ENCODE measurements at places on chromosomes 5 and 9.

DNA sequence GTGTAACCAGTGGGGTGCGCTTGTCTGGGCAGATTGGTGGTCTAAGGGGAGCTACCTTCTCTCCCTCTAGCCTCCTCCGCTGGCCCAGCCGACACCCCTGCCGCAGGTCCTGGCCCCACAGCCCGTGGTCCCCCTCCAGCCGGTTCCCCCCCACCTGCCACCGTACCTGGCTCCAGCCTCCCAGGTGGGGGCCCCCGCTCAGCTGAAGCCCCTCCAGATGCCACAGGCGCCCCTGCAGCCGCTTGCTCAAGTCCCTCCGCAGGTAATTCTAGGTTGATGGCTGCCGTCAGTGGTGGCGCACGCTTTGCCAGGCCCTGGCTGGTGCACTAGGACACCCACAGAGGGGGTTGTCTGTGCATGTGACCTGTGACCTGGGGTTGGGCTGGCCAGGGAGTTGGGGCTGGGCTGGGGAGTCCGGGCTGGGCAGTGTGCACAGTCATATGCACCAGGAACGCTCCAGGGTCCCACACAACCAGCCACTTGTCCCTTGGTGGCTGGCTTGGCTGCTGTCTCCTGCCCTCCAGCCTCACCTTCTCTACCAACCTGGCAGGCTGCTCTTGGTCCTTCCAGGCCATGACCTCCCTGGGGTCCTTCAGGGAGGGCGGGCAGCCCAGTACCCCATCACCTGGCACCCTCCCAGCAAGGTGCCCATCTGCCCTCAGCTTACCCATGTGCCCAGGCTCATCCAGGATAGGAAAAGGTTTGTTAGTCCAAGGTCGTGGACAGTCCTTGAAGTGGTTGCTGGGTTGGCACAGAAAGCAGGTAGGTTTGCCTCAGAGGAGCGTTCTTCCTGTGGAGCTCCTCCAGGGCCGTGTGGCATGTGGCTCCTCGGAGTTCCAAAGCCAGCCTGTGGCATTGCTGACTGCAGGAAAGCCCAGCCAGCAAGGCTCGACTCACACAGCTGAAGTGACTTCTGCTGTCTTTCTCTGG, 73.2 kb downstream of the WNK2 start:
- no peak for DNase-seq

GRCh38 chr5:110104060-110104725, 414.5 kb downstream of the MAN2A1 start:
- no peak for DNase-seq

DNA sequence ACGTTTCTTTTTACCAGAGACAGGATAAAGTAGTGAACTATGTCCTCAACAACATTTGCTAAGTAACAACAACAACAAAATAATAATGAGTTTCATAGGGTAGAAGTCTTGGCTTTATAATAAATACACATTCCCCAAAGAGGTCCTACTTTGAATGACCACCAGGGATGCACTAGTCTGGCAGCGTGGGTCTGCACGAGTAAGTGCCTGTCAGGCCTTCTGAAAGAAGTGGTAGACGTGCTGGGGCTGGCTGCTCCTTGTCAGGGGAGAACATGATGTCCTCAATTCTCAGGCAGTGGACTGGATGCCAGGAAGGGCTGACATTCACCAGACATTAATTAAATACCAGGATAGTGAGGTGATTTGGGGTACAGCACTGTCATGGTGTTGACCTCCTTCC, 331.1 kb downstream of the TMEM38B start:
- DNase-seq: no peak

DNA sequence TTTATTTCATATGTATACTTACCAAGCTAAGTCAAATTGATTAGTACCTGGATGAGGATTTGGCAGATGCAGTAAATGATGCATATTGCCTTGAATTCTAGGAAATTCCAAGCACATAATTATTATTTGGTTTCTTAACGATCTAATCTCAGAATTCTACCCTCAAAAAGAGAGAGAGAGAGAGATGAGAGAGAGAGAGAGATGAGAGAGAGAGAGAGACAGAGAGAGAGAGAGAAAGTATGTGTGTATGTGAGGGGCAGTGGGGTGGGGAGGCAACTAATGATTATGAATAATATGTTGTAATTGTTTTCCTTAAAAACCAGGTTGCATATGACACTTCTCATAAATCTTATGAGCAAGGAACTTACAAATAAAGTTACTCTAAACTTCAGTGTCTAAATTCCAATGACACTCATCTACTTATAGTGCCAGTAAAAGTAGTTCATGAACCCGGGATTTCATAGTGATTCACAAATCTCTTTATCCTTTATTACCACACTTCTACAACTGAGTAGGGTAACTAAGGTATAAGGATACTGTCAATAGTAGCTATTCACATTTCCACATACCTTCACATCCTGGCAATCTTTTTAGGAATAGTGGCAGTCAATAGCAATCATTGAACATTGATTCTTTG, 60.5 kb upstream of the EDIL3 start:
- DNase-seq: no peak

GRCh38 chr9:18666348-18666747, 192.4 kb downstream of the ADAMTSL1 start:
- DNase-seq: no peak

- DNase-seq: no peak
Measured at GRCh38 chr9:35254237-35254636, 92.4 kb downstream of the UNC13B start.

DNA sequence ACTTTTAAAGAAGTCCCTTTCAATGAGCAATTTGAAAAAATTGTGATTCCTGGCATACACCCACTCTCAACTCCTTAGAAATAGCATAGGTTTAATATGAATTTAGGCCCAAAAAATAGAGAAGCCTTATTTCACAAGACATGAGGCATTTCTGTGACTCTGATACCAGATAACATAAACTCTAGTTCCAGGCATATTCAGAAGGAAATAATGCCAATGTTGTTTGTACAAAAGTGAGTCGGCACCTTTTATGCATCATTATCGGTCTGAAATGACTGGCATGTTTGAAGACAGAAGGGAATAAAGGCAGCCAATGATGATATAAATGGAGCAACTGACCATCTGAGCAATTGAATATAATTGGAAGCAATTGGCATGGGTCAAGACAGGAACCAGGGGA, 19.4 kb upstream of the RECK start:
- DNase-seq: no peak

- no peak for DNase-seq
Measured at GRCh38 chr5:143791848-143792731, 19.9 kb upstream of the HMHB1 start.

- DNase-seq: no peak
Measured at GRCh38 chr5:10827571-10827970, 66.5 kb upstream of the DAP start.

DNA sequence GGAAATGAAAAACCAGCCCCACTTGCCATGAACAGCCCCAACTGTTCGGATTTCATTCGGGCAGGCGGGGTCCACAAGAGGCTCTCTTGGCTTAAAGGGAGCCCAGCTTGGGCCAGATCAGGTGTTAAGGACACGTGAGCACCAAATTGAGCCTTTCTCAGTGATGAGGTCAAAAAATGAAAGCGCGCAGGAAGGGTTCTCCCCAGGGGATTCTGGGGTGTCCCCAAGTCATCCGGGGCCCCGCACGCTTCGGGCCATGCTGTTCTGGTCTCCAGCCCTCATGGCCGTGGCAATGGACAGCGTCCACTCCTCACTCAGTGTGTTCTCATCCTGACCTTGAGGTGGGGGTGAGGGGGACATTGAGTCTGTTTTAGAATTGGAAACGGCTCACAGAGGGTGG, 10.9 kb downstream of the AK1 start:
- DNase-seq: no peak

GRCh38 chr9:115628426-115628825, 510.5 kb upstream of the TNC start:
- no peak for DNase-seq

GRCh38 chr9:91736898-91737601, 213.0 kb downstream of the ROR2 start:
- no peak for DNase-seq

GRCh38 chr9:89576404-89576839, 28.4 kb upstream of the GADD45G start:
- peak; percentile 25 for DNase-seq

DNA sequence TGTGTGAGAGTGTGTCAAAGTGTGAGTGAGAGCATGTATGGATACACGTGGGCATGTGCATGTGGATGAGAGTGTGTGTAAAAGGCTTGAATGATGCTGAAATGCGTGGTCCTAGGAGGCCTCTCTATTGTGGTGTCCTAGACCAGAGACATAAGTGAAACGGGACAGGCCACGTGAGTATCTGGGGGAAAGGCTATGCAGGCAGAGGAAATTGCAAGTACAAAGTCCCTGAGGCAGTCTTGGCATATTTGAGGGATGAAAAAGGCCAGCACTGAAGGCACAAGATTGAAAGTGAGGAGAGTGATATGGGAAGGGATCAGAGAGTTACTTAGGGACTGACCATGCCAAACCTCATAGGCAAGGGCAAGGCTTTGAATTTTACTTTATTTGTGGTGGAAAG, 67.2 kb upstream of the CCDC152 start:
- DNase-seq: no peak

DNA sequence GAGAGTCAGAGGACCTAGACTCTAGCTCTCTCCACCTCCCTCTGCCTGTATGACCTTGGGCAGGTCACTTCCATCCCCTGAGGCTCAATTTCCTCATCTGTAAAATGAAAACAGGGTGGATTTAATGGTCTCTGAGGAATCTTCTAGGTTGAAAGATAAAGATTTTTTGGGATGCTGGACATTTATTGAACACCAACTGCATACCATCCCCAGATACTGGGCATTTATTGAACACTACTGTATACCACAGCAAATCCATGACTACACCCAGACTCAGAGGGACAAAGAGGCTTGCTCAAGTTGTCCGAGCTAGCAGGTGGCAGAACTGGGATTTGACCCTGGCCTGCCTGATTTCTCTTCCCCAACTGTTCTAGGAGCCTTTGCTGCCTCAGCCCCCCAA, 25.0 kb upstream of the CPLX2 start:
- DNase-seq: no peak

- no peak for DNase-seq
Measured at GRCh38 chr5:85441156-85441555, 1056.5 kb upstream of the EDIL3 start.

GRCh38 chr5:10474521-10475075, 32.9 kb downstream of the ROPN1L start:
- no peak for DNase-seq

- no peak for DNase-seq
Measured at GRCh38 chr5:38527475-38527874, 29.0 kb downstream of the LIFR start.

DNA sequence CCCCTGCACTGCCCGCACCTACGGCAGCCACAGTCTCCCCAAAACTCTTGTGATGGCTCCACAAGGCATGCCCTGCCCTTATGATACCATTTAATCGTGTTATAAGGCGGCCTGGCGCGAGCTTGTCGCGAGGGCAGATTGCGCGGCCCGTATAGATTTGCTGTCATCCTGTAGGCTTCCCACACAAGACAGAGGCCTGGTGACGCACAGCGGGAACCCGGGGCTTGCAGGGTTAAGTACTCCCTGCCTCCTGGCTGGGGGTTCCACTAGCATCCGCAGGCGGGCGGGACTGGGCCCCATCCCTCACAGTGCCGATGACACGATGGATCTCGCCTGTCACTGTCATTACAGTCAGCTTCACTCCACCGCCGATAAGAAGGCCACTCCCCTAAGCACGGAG, 364.9 kb upstream of the IRX2 start:
- DNase-seq: no peak

- DNase-seq: no peak
Measured at GRCh38 chr5:180074462-180074861, 2.9 kb upstream of the RNF130 start.

- no peak for DNase-seq
Measured at GRCh38 chr5:68047035-68047434, 168.5 kb upstream of the PIK3R1 start.

DNA sequence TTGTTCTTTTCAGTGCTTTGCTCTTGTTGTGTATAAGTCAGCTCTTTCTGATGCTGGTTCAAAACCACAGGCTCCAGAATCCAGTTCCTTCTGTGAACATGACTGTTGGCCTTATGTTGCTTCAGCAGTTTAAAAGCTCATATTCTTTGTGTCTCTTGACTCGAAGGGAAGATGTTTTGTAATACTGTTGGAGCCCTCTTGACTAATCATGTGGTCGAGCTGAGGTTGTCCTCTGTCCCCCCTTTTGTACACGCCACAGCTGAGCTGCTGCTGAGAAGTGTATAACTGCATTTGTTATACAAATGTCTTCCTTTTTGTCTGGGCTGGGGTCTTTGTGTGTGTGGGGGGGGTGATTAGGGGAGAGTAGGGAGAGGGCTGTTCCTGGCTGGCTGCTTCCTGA, 35.8 kb downstream of the SLC36A1 start:
- peak; percentile 82 for DNase-seq

- DNase-seq: no peak
Measured at GRCh38 chr5:142375944-142376411, 51.2 kb upstream of the SPRY4 start.

GRCh38 chr5:113246361-113246870, 188.4 kb downstream of the TSSK1B start:
- DNase-seq: peak; percentile 60

DNA sequence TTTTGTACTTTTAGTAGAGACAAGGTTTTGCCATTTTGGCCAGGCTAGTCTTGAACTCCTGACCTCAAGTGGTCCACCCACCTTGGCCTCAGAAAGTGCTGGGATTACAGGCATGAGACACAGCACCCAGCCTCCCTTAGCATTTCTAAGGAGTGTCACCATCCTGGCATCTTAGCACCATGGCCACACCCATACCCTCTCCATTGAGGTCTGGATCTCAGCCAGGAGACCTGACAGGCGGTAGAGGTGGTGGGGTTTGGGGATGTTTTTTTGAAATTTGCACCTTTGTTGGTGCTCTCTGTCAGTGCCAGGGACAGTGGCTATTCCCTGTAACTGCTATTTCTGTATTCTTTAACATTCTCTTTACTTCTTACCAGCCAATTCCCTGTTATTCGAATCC, 72.5 kb downstream of the TRIM36 start:
- no peak for DNase-seq

GRCh38 chr5:57258052-57258451, 84.2 kb downstream of the GPBP1 start:
- no peak for DNase-seq

DNA sequence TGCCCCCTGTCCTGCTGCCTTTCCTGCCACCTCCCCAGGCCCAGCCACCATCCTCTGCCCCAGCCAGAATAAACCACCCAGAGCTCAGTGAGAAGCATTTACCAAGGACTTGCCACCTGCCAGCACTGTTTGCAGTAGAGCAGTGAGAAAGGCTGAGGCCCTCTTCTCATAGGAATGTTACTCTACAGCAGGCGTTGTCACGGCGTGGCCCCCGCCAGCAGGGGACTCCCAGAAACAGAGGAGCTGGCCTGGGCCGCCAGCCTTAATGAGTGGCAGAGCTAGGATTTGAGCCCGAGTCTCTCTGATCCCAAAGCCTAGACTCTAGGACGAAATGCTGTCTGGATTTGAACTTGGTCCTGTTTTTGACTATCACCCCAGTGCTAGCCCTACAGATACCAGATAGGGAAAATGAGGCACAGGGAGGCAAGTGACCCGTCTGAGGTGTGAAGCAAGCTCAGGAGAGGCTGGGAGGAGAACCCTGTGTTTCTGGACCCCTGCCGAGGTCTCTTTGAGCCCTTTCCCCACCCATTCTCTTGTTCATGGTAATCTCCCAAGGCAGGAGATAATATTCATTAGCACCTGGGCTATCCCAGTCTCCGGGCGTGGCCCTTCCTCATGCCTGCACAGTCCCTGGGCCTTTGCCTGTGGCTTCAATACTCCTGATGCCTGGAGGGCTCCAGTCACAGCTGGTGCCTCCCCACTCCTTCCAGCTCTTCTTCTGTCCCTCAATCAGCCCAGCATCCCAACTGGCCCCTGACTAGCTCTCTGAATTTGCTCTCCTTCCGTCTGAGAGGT, 30.7 kb downstream of the HRH2 start:
- DNase-seq: peak; percentile 20

All from CD14-positive monocyte (primary cell).